RPMI7951 (cell line): ENCODE measurements at places on chromosomes 3 and 15. TPM values are rescaled to one million over a fixed set of nuclear protein-coding genes. Genes with fewer than 3 reads are reported as not detected.

DNA sequence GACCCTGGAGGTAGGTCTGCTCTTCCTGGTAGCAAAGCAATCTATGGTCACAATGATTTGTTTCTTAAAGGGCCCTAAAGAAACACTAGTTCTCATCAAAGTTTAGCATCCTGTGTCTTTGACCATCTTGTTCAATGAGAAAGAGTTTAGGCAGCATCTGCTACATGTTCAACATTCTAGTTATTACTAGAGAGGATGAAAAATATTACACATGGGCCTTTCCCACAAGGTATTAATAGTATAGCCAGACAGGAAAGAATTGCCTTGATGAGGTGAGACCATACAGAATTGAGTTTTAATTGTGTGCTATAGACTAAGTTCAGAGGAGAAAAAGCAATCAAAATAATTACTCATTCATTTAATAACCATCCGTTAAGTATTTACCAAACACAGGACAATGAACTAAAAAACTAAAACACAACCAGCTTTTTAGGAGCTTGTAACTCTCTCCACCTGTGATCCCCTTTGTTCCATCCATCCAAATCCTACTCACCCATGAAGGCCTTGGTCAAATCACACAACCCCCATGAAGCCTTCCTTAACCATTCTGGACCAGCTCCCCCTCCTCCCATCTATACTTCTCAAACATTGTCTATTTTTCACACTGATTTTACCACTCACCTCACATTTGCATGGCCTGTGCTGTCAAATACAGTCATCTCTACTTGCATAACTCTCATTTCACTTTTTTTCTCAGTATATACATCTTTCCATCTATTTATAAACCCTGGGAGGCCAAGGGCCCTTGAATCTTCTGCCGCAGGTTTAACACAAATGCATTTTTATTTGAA is 122.9 kb downstream of the RORA start:
- no peak for DNase-seq

DNA sequence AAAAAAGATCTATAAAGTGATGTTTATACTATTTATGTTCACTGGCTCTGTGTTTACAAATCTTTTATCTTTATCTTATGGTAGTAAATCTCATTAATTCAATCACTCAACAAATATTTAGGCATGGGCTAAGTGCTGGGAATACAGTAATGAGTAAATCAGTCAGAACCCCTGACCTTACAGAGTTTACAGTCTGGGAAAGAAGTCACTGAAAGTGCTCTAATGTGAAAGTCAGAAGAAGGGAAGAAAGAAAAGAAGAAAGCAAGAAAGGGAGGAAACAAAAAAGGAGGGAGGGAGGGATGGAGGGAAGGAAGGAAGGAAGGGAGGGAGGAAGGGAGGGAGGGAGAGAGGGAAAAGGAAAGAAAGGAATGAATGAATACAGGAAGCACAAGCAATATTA is 96.8 kb upstream of the SOX2 start:
- no peak for DNase-seq

The EFCC1 gene
- total RNA-seq, result not detected in 2 replicates

DNA sequence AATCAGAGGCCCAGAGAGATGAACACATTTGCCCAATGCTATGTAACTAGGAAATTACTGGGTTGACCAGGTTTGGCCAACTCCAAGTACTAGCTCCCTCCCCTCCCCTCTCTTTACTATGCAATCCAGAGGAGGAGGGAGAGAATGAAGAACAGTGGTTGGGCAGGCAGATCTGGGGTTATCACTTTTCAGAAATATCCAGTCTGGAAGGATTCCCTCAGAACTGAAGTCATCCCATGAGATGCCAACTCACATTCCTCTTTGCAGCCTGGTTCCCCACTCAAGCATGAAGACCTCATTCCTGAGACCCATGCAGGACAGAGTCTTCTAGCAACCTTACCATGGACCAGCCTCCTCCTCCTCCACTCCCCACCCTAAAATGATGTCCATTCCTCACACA is 201.1 kb downstream of the TLE3 start:
- no peak for DNase-seq

The PIK3R4 gene
- total RNA-seq, result 42.4 and 56.1 TPM in 2 replicates

DNA sequence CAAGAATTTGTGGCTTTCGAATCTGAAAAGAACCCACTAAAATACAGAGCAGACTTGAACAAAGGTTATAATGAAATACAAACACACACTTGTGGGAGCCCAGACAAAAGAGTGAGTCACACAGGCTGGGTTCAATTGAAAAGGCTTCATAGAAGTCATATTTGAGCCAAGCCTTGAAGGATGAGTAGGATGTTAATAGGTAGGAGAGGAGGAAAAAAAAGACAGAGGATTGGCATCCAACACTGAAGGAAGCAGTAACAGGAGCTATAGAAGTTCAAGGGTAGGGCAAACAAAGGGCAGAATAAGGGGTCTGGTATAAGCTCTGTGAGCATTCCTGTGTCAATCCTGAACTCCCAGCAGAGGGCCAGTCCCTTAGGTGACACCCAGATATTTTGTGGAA is 325.4 kb downstream of the FOXP1 start:
- peak; percentile 83 for DNase-seq

GRCh38 chr3:14403619-14404155 is 1.3 kb downstream of the SLC6A6 start:
- peak; percentile 72 for DNase-seq

DNA sequence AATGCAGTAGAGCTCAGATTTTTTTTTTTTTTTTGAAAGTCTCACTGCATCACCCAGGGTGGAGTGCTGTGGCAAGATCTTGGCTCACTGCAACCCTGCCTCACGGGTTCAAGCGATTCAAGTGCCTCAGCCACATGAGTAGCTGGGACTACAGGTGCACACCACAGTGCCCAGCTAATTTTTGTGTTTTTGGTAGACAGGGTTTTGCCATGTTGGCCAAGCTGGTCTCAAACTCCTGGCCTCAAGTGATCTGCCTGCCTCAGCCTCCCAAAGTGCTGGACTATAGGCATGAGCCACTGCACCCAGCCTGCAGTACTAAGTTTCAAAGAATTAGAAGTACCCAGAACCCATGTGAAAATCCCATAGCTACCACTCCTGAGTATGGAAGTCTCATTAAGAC is 14.5 kb downstream of the TRIM59 start:
- DNase-seq, result no peak
